Myocyte (in vitro differentiated cells): ENCODE measurements at places on chromosomes 7 and 10. TPM values are rescaled to one million over a fixed set of nuclear protein-coding genes. Genes with fewer than 3 reads are reported as not detected.
A peak's percentile ranks its signal among the peaks of the same experiment; 100 is the strongest.

Gene CRCP
- total RNA-seq: 35.5 and 51.9 TPM in 2 replicates

GRCh38 chr10:12957081-12957480 lies 44.4 kb downstream of the CCDC3 start:
- DNase-seq: no peak

Gene UCMA
- total RNA-seq: not detected in 2 replicates

Gene EGR2
- 2.3 and 5.3 TPM in 2 replicates for total RNA-seq

Gene CPXM2
- total RNA-seq: not detected in 2 replicates

DNA sequence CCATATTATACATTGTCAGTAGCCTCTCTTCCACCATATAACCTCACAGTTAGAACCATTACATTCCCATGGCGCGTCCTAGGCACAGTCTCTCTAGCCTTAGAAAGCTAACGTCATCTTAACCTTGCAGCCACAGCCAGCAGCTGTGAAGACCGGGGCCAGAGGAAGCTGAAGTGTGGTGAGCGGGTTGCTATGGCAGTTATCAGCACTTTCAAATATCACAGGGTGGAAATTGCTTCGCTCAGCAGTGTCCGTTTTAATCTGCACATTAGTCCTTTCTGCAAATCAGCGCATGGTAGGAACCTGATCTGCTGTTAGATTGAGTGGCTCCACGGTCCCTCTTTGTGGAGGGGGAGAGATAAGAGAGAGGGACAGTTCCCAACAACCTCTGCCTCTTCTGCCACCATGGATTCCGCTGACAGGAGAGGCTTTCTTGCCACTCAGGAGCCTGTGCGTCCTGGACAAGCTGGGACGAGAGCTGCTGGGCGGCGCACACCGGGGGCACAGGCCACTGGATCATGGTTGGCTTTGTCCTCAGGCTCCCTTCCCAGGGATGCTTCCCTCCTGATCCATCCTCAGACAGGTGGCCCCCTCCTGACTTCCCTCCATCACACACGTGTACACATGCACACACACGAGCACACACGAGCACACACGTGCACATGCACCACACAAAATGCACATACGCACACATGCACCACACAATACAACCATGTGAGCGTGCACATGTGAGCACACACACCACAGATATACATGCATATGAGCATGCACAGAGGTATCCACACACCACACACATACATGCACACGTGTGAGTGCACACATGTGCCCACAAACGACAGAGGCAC lies 93.8 kb downstream of the WDR37 start:
- no peak for DNase-seq

DNA sequence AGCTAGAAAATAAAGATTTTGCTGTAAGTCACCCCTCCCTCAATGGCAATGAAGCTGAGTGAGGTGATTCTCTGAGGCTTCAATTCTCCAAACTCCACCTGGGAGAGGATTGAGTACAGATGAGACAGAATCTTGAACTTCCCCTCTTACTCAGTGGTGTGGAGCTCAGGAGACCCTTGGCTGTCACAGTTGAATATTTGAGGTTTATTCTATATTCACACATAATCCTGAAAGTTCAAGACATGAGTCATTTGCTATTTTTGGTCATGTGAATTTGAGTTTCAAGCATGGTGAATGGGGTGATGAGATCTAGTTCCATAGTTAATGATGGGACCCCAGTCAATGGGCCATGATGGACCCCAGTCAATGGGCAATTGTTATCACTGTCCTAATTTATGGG lies 13.9 kb upstream of the TECTB start:
- DNase-seq: no peak

- DNase-seq: no peak
Observed at GRCh38 chr7:52830801-52831200, 204.6 kb upstream of the POM121L12 start.

GRCh38 chr10:101121654-101122031 lies 9.5 kb upstream of the TLX1 start:
- DNase-seq: no peak

- no peak for DNase-seq
Observed at GRCh38 chr10:49240946-49241345, 52.8 kb upstream of the TMEM273 start.

GRCh38 chr7:137130751-137131158 lies 212.8 kb downstream of the PTN start:
- no peak for DNase-seq

- DNase-seq: no peak
Observed at GRCh38 chr10:30538086-30538485, 91.5 kb downstream of the LYZL2 start.

GRCh38 chr7:102253066-102253972 lies 33.3 kb upstream of the SH2B2 start:
- DNase-seq: no peak

DNA sequence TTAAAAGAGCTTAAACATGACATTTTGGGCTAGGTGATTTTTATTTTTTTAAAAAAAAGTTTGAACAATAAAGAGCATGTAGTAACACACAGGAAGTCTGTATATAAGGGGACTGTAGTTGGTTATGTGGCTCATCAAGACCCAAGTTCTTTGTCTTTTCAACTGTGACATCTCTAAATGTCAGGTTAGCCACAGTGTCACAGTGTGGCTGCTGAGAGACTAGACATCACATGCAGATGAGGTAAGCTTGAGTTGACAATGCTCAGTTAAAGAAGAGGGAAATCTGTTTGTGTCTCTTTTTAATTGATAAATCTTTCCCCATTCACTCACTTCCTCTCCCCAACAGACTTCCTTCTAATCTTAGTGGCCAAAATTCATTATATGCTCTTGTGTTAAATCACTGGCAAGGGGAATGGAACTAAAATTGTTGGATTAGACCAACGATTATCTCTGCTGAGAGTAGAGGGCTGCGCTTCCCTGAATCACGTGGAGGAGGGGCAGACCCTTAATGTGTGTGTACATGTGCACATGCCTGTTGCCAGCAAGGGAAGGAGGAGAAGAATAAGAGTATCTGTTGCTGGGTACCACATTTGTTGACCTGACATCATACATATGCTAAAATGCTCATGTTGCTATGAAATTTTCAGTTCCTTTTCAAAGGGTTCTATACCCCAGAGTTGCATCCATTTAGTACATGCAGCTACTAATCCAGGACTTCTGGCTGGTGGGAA lies 78.3 kb downstream of the MMRN2 start:
- no peak for DNase-seq

- DNase-seq: no peak
Observed at GRCh38 chr10:3020311-3020710, 47.0 kb upstream of the PFKP start.

DNA sequence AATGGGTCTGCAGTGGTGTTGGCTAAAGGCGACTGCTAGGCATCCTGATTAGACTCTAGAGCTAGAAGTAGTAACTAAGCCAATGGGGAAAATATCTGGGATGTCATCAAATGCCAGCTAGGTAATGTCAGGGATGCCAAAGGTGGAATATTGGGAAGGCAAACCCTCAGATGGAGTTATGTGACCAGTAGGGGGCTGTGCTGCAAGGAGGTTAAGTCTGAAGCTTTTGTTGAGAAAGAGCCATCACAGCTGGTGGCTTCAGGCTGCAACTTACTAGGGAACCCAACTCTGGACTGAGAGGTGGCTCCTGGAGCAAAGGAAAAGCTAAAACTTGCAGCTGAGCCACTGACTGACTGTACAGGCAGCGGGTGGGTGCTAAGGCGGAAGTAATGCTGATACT lies 576.9 kb upstream of the GHITM start:
- DNase-seq: no peak

DNA sequence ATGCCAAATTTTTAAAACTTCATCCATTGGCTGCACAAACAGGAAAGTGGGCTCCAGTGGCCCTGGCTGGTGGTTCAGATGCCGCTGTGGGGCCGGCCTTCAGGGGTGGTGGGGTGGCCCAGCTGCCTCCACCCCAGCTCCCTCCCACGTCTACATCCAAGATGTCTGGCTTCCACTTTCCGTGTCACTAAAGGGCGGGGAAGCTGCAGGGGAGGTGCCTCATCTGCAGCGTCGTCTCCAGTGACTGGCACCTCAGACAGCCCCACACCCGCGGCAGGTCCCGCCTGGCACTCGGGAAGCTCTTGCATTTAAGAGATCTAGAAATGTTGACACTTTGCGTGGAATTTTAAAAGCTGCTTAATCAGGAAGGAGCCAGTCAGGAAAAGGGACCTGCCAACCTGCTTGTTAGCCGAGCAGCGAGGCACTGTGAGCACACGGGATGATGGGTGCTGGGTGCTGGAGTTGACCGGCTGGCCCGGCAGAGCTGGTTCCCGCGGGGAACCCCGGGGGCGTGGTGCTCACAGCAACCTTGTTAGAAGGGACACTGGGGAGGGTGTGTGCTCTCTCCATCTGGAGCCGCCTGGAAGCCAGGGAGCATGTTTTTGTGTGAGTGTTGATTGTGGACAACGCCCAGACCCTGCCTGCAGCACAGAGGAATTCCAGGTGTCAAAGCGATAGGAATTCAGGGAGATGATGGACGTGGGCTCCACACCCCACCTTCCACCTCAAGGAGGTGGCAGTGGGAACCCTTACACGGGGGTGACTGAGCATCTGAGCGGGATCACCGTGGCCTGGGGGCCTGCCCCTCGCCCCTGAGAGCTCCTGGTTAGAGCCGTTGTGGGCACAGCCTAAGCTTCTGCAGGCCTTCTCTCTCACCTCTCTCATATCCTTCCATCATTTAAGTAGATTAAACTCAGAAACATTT lies 320.5 kb downstream of the PTPRN2 start:
- DNase-seq: no peak

Gene TMEM140
- total RNA-seq: 8.2 and 11.6 TPM in 2 replicates

Gene NRG3
- total RNA-seq: not detected in 2 replicates

Gene RASA4B
- 17.4 and 19.8 TPM in 2 replicates for total RNA-seq

GRCh38 chr10:51892965-51893658 lies 193.7 kb upstream of the CSTF2T start:
- no peak for DNase-seq

Gene IFIT3
- 12.3 and 21.8 TPM in 2 replicates for total RNA-seq

DNA sequence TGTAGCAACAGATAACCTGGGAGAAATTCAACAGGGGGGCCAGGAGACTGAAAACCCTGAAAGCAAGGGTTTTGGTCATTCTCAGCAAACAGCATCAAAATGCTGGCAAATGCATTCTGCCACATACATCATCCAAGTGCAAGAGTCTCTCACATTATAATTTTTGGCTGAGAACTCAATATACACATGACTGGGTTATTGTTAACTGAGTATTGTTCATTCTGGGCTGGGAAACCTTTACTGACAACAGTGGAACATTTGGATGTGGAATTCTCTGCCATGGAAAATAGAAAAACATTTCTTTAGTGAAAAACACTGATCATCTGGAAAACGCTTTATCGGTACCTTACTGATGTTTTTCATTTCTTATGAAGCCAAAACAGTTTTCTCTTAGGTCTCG lies 73.1 kb upstream of the MET start:
- no peak for DNase-seq

Gene AKR1C4
- not detected in 2 replicates for total RNA-seq

Gene AFAP1L2
- 0.45 and 4.8 TPM in 2 replicates for total RNA-seq

- DNase-seq: no peak
Observed at GRCh38 chr10:129755158-129755591, 208.9 kb downstream of the EBF3 start.

Gene VSTM4
- total RNA-seq: 21.5 and 25.2 TPM in 2 replicates

Gene ADAMTS14
- 7.1 and 7.5 TPM in 2 replicates for total RNA-seq

GRCh38 chr10:113368666-113369364 lies 184.0 kb upstream of the HABP2 start:
- DNase-seq: no peak

DNA sequence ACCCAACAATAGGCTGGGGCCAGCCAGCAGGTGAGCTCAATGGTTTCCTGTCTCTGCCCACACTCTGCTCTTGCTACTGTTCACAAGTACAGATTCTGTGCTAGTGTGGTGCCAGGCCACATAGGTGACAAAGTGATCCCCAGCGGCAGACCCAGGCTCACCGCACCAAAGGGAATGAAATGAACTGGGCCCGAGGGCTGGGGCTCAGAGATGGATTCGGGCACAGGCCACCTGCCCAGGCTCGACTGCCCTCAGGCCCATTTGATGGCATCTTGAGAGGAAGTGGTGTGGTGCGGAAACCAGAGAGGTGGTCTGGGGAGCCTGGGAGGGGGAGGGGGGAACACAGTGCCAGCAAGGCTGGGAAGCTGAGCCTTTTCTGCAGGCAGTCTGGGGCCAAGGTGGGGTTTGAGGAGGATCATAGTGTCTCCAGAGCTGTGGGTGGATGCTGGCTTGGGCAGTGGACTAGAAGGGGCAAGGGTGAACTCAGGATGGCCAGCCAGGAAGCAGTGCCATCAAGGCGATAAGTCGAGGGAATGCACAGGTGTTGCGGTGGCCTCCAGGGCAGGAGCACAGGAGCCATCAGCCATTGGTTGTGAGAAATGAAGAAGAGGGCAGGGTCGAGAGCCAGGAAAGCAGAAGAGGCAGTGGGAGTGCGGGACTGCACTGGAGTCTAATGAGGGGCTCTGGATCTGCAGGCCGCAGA lies 85.2 kb downstream of the ARHGAP22 start:
- no peak for DNase-seq

- DNase-seq: no peak
Observed at GRCh38 chr10:97307441-97307840, 11.6 kb upstream of the FRAT1 start.

Gene TBXAS1
- total RNA-seq: 0.21 and 0.32 TPM in 2 replicates

Gene NODAL
- not detected in 2 replicates for total RNA-seq

- DNase-seq: no peak
Observed at GRCh38 chr7:66737667-66738066, 2.9 kb upstream of the RABGEF1 start.

DNA sequence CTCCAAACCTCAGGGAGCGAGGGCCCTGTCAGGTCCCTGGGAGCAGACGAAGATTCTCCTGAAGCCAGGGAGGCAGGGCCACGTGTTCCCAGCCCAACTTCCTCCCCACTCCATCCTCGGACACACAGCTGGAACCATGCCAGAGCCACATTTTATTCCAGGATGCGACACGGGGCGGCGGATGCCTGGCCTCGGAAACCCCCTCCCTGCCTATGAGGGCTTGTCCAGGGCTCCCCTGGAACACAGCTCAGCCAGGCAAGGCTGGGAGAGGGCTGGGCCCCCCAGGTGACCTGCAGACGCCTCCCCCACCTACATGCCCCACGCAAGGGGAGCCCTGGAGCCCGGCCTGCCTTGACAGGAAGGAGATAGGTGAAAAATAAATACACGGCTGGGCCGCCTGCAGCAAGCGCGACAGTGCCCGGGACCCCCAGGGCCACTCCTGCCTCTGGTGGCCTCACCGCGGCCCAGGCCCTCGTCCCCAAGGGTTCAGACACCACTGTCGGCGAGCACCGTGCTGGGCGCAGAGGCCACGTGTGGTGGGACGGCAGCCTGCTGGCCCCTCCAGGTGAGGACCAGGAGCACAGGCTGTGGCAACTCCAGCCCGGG lies 21.5 kb downstream of the GET4 start:
- DNase-seq: no peak

GRCh38 chr10:46033602-46034011 lies 3.2 kb upstream of the NCOA4 start:
- DNase-seq: peak; percentile 34

GRCh38 chr7:139774376-139774775 lies 3.4 kb downstream of the HIPK2 start:
- peak; percentile 39 for DNase-seq

DNA sequence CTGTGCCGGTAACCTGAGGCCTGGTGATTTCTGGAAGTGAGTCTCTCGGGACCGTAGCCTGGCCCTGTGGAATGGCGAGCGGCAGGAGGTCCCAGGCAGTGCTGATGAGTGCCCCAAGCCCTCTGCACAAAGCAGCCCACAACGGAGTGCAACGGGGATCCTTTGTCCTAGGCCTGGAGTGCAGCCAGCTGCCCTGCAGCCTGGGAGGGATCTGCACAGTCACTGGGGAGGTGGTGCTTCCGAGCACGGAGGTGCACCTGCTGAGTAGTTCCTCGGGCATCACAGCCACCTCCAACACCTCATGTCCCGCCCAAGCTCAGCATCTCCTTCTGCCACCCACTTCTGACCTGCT lies 162.8 kb upstream of the ZMIZ1 start:
- DNase-seq: no peak

Gene NPSR1
- not detected in 2 replicates for total RNA-seq

- DNase-seq: no peak
Observed at GRCh38 chr7:40276061-40276460, 141.3 kb downstream of the SUGCT start.
